Heart left ventricle (tissue), 16 donors: ENCODE measurements at places on chromosomes 1 and 21. TPM values are rescaled to one million over a fixed set of nuclear protein-coding genes. Genes with fewer than 3 reads are reported as not detected.

GRCh38 chr1:60224523-60224922, 151.0 kb upstream of the C1orf87 start:
- no peak for DNase-seq

Gene KCNC4
- polyA plus RNA-seq = 3.1 TPM

- no peak for DNase-seq
These were observed 730.9 kb upstream of the ADGRL2 start for GRCh38 chr1:81069856-81070255.

GRCh38 chr1:89088572-89088971, 23.6 kb upstream of the GBP1 start:
- no peak for DNase-seq
